ENCODE measurements at places on chromosomes 3 and 15.

- no peak for DNase-seq
These were observed 826 bp downstream of the DBR1 start for GRCh38 chr3:138173769-138174420.

DNA sequence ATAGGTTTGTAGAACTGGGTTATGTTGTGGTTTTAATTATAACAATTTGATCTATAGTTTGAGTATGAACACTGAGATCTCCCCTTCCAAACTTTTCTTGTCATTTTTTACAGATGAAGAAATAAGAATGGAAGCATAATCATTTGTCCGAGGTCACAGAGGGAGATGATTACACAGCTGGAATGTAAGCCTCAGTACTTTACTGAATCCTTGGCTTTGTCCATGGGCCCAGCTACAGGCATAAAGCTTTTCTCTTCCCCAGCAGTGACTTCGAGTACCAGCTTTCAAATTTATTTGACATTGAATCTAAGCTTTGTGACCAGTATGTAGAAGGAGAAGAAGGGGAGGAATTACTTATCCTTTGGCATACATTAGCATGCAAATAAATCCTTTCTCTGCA is 80.9 kb upstream of the DCBLD2 start:
- peak; percentile 55 for DNase-seq

DNA sequence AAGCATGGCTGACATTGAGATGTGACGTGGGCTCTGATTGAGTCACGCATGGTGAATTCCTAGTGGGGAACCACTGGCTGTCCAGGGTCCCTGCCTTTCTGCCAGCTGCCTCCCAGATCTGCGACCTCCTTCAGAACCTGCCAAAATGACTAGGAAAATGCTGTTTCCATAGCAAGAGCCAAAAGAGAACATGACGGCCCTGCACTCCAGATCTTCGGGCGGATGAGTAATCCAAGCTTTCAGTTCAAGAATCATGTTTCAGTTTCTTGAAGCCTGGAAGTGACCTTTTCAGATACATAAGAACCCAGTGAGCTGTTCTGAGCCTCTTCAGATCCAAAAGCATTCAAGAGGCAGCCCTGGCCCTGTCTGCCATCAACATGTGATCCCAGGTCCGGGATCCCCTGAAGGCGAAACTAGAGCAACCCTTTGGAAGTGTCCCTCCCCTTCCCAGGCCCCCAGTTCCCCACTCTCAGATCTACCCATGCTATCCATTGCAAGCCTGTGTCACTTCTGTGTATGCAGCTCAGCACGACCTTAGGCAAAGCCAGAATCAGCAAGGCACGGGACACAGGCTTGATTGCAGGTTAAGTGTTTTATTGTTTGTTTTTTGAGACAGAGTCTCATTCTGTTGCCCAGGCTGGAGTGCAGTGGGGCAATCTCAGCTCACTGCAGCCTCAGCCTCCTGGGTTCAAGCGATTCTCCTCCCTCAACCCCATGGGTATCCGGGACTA is 19.7 kb downstream of the ANKRD63 start:
- DNase-seq, result peak; percentile 66

- no peak for DNase-seq
These were observed 126.7 kb upstream of the NSMCE3 start for GRCh38 chr15:29396176-29396811.

Data from ELR (cell line).